ENCODE measurements at places on chromosomes 7 and 10.

GRCh38 chr7:54877683-54878082 is 118.7 kb upstream of the SEC61G start:
- no peak for DNase-seq

GRCh38 chr10:2980116-2980515 is 87.2 kb upstream of the PFKP start:
- no peak for DNase-seq

DNA sequence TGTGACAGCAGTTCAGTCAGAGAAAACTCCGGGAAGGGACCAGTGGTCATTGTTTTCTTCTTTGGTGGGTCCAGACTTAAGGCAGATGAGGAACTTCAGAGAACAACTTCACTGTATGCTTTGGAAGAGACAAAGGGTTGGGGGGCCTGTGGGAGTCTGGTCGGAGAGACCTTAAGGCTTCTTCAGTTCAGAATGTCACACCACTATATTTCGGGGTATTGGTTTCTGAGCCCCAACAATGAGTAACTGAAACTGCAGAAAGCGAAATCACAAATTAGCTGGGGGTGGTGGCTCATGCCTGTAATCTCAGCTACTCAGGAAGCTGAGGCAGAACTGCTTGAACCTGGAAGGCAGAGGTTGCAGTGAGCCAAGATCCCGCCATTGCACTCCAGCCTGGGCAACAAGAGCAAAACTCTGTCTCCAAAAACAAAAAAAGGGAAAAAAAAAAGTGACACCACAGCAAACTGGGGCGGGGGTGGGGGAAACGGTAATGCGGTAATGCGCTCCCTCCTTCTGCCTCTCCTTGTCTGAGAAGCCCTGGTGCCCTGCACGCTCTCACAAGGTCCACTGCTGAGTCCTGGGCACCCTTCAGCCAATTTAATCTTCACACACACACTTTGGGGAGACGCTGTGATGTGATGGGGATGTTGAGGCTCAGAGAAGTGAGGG is 2.2 kb upstream of the ADIRF start:
- no peak for DNase-seq

GRCh38 chr7:2154831-2155230 is 77.9 kb downstream of the MAD1L1 start:
- no peak for DNase-seq

GRCh38 chr10:86649471-86650150 is 4.7 kb upstream of the OPN4 start:
- DNase-seq, result no peak

DNA sequence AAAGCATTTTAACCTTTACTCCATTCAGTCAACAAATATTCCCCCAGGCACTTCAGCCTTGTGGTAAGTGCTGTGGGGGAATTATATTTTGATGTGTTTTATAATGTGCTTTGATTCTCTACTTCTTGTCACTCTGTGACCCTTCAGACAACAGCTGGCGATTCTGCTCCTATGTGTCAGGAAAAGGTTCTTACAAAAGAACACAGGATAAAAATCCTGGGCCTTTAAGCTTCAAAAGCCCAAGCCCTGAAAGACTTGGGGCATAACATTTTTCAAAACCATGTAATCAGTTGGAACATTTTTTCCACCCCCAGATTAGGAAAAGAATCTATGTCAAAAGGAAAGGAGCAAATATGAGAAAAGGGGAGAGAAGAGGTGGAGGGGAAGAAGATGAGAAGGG is 37.8 kb upstream of the LRRC17 start:
- no peak for DNase-seq

GRCh38 chr7:93914581-93915066 is 6.9 kb upstream of the GNG11 start:
- DNase-seq, result no peak

- DNase-seq, result peak; percentile 51
Observed at GRCh38 chr7:5526100-5526905, 102.7 kb upstream of the TNRC18 start.

- DNase-seq, result no peak
Observed at GRCh38 chr10:103889121-103889720, 28.8 kb downstream of the STN1 start.

GRCh38 chr10:58350619-58351323 is 16.0 kb downstream of the UBE2D1 start:
- DNase-seq, result no peak

- no peak for DNase-seq
Observed at GRCh38 chr10:3681642-3682554, 103.1 kb downstream of the KLF6 start.

GRCh38 chr7:90777465-90777864 is 181.3 kb downstream of the CDK14 start:
- no peak for DNase-seq

- DNase-seq, result no peak
Observed at GRCh38 chr10:79468015-79468560, 22.7 kb upstream of the ZCCHC24 start.

- DNase-seq, result no peak
Observed at GRCh38 chr10:130989670-130990232, 321.8 kb downstream of the TCERG1L start.

GRCh38 chr7:129101746-129102145 is 42.8 kb upstream of the TSPAN33 start:
- no peak for DNase-seq

DNA sequence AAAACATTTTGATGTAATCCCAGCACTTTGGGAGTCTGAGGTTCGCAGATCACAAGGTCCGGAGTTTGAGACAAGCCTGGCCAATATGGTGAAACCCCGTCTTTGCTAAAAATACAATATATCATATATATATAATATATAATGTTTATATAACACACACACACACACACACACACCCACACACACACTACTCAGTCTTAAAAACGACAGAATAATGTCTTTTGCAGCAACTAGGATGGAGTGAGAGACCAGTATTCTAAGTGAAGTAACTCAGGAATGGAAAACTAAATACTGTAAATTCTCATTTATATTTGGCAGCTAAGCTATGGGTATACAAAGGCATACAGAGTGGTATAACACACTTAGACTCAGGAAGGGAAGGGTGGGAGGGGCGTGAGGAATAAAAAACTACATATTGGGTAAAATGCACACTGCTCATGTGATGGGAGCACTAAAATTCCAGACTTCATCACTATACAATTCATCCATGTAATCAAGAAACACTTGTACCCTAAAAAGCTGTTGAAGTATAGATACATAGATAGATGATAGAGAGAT is 231.2 kb upstream of the SEMA3A start:
- DNase-seq, result no peak

DNA sequence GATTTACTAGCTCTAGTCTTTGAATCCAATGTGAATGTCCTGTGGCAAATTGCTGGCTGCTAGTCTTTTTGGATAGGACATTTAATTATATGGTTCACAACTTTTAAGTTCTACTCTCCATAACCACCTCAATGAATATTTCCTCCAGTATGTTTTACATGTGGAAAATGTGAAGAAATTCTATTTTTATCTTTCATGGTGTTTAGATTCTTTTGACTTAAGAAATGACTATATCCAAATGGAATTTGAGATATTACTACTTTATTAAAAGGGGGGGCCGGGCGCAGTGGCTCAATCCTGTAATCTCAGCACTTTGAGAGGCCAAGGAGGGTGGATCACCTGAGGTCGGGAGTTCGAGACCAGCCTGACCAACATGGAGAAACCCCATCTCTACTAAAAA is 202.0 kb downstream of the ARL4A start:
- DNase-seq, result no peak

GRCh38 chr7:157415486-157415885 is 78.7 kb downstream of the DNAJB6 start:
- no peak for DNase-seq

GRCh38 chr7:130379921-130380860 is at the start of gene CPA1:
Gene CPA1, plus strand, starts transcription at chr7:130380494. Its CDS starts 27 bp downstream, at chr7:130380521.
- no peak for DNase-seq

DNA sequence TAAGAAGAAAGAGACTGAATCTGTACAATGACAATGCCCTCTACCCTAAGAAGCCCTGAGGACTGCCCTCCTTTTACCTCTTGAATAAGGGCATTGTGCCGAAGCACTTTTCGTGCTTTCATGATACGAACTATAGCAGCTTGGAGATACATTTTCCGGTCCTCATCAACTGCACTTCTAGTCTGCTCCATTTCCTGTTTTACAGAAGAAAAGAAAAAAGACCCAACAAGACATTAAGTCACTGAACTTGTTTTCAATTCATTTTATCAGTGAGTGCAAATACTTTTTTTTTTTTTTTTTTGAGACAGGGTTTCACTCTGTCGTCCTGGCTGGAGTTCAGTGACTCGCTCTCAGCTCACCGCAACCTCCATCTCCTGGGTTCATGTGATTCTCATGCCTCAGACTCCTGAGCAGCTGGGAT is 78.4 kb downstream of the CUL2 start:
- DNase-seq, result no peak

- no peak for DNase-seq
Observed at GRCh38 chr10:12943425-12943824, 58.1 kb downstream of the CCDC3 start.

- no peak for DNase-seq
Observed at GRCh38 chr7:118184565-118184940, 589 bp downstream of the LSM8 start.

- DNase-seq, result no peak
Observed at GRCh38 chr7:130141884-130142653, 63.1 kb downstream of the TMEM209 start.

DNA sequence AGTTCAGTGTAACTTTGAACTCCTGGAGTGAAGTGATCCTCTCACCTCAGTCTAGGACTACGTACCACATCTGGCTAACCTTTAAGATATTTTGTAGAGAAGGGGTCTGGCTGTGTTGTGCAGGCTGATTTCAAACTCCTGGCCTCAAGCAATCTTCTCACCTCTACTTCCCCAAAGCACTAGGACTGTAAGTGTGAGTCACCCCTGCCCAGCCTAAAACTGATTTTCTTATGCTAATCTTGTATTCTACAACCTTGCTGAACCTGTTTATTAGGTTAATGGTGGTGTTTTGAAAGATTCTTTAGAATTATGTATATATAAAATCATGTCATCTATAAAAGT is 58.0 kb downstream of the LCOR start:
- no peak for DNase-seq

GRCh38 chr10:79021948-79022499 is 46.7 kb upstream of the ZMIZ1 start:
- DNase-seq, result no peak

GRCh38 chr10:22633106-22633505 is 81.3 kb downstream of the PIP4K2A start:
- DNase-seq, result no peak

DNA sequence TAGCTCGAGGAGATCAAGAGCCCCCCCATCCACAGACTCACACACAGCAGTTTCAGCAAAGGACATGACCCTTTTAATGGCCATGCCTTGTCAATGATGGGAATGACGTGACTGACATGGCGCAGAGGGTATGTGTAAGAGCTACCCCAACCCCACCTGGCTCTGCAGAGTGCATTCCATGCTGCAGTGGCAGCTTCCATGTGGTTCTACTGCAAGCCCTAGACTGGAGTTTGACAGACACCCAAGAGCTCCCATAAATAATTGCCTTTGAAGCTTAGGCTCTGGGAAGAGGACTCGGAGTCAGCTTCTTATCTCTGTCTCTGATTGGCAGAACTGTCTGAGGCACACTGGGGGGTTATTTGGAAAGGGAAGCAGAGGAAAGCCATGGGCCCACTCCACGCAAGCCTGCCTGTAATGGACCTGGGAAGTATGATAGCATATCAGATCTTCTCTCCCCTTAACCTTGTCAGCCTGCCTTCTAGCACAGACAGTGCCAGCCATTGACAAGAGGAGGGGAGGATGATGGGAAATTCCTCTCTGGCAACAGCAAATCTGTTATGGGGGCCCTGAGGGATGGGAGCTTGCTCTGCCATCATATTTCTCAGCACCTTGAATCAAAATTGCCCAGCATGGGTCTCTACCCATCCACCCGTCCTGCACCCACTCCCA is 478.5 kb upstream of the PODXL start:
- DNase-seq, result no peak

DNA sequence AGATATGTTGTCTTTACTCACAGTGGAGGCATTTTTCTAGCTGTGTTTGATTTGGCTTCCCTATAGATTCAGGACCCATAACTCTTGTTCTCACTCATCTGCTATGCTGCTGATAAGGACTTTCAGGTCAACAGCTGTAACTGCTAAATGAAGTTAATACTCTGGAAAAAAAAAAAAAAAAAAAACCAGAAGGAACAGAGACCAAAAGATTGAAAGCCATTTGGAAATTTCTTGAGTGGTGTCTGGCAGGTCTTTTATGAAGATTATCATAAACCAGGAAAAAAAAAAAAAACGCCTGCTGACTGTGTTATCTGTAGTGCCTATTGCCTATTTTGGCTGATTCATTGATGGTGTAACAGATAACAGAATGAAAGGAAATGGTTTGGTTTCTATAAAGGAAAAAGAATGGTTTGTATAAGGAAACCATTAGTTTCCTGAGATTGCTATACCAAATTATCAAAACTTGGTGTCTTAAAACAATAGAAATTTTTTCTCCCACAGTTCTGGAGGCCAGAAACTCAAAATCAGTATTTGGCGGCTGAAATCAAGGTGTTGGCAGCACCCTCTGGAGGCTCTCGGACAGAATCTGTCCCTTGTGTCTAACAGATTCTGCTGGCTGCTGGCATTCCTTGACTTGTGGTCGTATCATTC is 60.5 kb upstream of the BET1 start:
- no peak for DNase-seq

- DNase-seq, result no peak
Observed at GRCh38 chr7:43726466-43726865, 2.9 kb downstream of the COA1 start.

GRCh38 chr10:31314256-31315150 is 4.5 kb upstream of the ZEB1 start:
- DNase-seq, result no peak

DNA sequence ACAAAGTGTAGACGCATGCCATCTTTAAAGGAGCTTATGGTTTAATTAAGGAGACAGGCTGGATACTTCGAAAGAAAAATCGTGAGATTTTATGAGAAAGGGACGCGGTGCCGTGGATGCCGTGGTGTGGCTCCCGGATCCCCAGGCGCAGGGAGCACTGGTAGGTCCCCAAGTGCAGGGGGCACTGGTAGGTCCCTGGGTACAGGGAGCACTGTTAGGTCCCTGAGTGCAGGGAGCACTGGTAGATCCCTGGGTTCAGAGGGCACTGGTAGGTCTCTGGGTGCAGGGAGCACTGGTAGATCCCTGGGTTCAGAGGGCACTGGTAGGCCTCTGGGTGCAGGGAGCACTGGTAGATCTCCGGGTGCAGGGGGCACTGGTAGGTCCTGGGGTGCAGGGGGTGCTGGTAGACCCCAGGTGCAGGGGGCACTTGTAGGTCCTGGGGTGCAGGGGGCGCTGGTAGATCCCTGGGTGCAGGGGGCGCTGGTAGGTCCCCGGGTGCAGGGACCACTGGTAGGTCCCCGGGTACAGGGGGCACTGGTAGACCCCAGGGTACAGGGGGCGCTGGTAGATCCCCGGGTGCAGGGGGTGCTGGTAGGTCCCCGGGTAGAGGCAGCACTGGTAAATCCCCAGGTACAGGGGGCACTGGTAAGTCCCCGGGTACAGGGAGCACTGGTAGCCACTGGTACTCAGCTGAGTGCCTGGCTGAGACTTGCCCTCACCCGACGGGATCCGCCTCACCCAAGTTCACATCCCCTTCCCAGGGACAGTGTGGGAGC is 14.1 kb downstream of the PRKAG2 start:
- no peak for DNase-seq

GRCh38 chr7:143892527-143893300 is 9.3 kb downstream of the TCAF1 start:
- DNase-seq, result no peak

Data from NCI-H1930 (cell line).